Activated CD8-positive, alpha-beta memory T cell treated with anti-CD3 and anti-CD28 coated beads, Interleukin-2, amount 10 ng/mL, durations not matched to agents 7 days and 5 days (primary cell): ENCODE measurements at places on chromosomes 11 and 22.

DNA sequence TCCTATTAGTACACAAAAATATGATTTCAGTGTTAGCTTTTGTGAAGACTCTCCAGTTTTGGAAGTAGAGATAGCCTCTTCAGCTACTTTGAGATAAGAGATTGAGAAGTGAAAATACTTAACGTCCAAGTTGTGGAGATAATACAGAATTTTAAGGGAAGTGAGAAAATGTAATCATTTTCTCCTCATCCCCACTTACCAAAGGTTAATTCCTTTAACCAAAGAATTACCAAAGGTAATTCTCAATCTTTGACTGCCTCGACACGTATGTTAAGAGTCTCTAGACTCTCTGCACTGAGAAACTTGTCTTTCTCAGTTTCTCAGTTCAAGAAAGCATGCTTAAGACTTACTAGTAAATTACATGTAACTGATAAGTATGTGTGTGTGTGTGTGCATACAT lies 15.3 kb downstream of the C11orf54 start:
- no peak for DNase-seq

DNA sequence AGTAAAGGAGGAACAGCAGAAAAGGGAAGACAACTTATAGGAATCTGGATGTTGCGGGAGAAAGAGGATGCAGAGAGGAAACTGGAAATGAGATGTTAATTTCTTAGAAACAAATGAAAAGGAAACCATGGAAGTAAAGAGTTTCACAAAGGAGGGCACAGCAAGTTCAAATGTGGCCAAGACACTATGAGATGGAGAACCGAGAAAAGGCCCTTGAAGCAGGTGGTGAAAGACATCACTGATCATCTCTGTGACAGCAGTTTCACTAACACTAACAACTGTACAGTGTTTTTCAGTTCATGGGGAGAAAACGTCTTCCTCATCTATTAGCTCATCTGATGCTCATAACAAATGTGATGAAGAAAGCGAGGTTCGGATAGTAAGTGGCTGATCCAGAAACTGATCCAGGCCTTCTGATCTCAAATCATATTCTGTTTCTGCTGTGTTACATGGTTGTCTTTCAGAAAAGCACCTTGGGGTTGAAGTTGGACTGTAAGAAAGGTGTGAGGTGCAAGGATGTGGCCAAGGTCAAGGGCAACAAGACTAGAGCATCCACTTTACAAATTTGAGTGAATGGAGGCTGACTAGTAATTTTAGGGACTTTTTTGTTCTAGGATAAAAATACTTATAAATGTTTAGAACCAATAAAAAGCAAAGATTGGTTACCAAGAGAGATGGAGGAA lies 492.1 kb upstream of the CADM1 start:
- no peak for DNase-seq

GRCh38 chr11:111736181-111736590 lies 30.0 kb downstream of the PPP2R1B start:
- no peak for DNase-seq

- DNase-seq, result no peak
Measured at GRCh38 chr11:47399860-47400767, 8.3 kb upstream of the SLC39A13 start.

- no peak for DNase-seq
Measured at GRCh38 chr11:128575174-128575960, 12.0 kb downstream of the ETS1 start.

DNA sequence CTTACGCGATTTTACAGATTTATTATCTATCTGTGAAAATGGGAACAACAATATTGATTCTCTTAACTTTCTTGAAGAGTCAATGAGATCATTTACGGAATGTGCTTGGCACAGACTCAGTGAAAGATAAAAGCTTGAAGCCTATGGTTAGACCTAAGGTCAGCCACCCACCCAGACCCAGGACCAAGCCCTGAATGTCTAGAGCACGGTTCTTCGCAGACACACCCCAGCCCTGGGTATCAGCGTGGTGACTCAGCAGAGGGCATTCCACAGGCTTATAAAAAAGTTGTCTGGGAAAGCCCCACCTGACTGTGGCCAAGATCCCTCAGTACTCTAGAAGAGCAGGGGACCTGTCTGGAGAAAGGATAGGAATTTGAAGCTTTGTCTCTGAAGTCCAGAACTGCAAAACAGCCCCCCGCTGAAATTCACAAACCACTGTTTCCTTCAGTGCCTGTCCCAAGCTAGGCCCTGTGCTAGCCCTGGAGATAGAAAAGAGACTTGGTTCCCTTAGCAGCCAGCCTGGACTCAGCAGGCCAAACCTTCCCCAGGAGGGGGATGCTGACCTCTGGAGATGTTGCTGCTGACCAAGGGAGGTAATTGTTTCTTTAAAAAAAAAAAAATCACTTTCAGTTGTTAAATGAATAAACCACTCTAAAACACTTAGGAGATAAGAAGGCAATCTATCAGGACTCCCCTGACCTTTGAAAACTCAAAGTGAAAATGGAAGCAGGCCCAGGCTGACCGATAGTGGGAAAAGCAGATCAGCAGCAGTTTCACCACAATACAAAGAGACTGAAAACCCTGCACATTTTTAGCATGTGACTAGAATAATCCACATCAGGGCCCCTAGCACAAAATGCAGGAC lies 114.0 kb downstream of the ABTB2 start:
- DNase-seq, result peak; percentile 86

GRCh38 chr11:95045812-95046211 lies 3.4 kb upstream of the KDM4F start:
- DNase-seq, result no peak
